Stimulated activated CD4-positive, alpha-beta T cell treated with anti-CD3 and anti-CD28 coated beads, Interleukin-2, amount 100 ng/mL, for 4 hours (primary cell): ENCODE measurements at places on chromosomes 3 and 15.

DNA sequence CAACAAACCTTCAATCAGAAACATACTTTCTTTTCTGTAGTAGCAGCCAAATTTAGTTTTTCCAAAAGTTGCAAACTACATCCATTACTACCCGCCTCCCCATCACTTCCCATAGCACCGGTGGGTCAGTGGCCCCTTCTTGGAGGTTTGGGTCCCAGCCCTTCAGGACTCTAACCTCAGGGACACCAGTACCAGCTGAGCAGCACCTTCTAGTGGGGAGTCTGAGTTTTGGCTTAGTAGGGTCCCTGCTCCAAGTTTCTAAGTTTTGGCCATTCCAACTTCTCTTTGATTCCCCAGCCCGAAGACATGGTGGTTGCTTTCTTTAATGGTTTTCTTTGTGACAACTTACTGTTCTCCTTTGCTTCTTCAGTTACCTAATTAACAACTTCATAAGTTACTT, 160.6 kb downstream of the ECT2 start:
- no peak for DNase-seq

GRCh38 chr3:31945738-31946052, 35.4 kb downstream of the OSBPL10 start:
- DNase-seq: no peak

DNA sequence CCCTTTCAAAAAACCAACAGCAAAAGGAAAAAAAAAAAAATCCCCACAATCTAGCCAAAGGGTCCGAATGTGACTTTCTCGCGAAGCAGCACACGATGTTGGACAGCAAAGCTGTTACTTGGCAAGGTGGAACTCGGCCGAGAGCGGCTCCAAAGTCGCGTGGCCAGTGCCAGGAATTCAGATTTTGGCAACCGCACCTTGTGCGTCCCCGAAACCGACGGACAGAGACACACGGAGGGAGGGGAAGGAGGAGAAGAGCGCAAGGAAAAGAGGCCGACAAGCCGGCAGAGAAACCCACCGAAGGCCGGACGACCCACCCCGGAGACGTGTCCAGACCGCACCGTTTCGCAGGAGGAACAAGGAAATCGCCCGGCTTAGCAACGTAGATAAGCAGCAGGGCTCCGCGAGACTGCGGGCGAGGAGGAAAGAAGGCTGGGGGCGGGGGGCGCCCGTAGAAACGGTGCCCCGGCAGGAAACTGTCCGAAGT, 517.3 kb downstream of the MECOM start:
- DNase-seq: no peak

GRCh38 chr3:129415830-129416229, 12.6 kb downstream of the EFCAB12 start:
- no peak for DNase-seq

DNA sequence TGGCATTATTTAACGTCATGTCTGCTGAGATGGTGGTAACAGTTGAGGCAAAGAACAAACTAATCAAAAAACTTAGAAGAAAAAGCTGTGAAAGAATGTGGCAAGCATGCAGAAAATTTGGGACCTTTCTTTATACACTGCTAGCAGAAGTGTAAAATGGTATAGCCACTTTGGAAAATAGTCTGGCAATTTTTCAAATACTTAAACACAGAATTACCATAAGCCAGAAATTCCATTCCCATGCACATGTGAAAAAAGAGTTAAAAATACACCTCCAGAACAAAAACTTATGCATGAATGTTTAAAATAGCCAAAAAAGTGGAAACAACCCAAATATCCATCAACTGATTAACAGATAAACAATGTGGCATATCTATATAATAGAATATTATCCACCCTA, 613.3 kb downstream of the TBL1XR1 start:
- DNase-seq: no peak

DNA sequence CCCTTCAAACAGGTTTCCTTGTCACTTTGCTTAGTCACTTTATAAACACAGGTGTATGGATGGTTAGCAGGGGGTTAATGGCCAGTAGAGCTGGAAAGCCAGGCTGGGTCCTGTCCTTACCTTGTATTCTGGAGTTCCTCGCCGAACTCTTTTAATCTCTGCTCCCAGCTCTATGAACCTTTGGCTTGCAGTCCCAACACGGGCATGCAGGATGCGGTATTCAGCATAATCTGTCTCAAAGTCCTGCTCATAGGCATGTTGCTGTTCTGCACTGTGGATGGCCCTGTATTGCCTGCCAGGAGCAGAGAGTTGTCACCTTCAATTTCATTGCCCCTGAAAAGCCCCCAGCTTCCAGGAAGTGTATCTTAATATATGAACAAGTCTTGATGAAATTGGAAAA, 2.7 kb downstream of the ELL3 start:
- DNase-seq: no peak

DNA sequence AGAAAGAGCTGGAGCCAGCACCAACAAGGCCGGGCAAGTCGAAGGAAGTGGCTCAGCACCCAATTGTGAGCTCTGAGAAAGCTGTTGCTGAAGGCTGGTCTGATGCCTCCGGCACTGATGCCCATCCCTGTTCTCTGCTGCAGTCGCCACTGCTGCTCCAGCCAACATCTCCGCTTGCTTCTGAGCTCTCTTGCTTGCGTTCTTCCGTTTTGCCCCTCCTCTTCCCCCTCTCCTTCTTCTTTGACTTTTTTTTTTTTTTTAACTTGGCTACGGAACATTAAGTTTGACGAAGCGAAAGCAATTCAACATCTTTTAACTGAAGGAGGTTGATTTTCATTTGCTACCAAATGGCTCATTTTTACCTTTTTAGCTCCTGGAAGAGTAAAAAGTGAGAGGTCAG, 442.9 kb downstream of the MCTP2 start:
- no peak for DNase-seq

- DNase-seq: no peak
Measured at GRCh38 chr15:80087104-80087503, 27.6 kb downstream of the ZFAND6 start.

DNA sequence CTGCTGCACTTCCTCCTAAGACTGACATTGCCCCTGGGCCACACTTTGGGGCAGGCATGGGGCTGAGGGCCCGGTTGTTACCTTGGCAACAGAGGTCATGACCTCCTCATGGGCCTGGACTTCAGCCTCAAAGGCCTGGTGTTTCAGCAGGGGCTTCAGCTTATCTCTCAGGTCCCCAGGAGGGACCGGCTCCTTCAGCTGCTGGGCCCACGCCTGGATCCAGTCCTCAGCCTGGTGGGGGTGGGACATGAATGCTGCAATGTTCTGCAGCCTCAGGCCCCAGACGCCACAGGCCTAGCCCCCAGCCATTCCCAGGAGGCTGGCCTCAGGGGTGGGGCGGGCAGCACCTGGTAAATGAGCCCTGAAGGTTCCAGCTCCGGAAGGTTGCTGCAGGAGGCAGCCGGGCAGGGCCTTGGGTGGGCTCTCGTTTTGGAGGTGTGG, 27.6 kb downstream of the SPTBN5 start:
- DNase-seq: no peak

- no peak for DNase-seq
Measured at GRCh38 chr3:81869382-81869781, 107.9 kb upstream of the GBE1 start.

GRCh38 chr3:128620268-128620691, 30.3 kb downstream of the RPN1 start:
- DNase-seq: no peak

GRCh38 chr3:128404276-128405068, 62.2 kb downstream of the DNAJB8 start:
- no peak for DNase-seq

DNA sequence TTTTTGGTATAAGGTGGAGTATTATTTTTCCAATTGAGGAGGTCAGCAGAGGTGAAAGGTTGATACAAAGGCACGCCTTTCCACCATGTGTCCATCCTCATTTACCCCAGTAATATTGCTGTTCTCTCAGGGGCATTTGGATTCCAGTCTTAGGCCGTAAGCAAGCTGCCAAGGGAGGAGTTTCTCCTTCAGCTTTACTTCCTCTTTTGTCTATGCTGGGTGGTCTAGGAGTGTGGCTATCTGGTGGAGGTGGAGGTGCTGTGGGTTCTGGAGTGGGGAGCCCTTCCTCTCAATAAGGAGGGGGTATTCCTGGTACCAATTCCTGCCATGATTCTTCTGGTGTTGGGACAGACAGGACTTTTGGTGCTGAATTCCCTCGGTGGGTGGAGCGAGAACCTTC, 340.6 kb downstream of the KCNH8 start:
- DNase-seq: no peak

- no peak for DNase-seq
Measured at GRCh38 chr3:186493525-186494255, 50.5 kb downstream of the CRYGS start.

DNA sequence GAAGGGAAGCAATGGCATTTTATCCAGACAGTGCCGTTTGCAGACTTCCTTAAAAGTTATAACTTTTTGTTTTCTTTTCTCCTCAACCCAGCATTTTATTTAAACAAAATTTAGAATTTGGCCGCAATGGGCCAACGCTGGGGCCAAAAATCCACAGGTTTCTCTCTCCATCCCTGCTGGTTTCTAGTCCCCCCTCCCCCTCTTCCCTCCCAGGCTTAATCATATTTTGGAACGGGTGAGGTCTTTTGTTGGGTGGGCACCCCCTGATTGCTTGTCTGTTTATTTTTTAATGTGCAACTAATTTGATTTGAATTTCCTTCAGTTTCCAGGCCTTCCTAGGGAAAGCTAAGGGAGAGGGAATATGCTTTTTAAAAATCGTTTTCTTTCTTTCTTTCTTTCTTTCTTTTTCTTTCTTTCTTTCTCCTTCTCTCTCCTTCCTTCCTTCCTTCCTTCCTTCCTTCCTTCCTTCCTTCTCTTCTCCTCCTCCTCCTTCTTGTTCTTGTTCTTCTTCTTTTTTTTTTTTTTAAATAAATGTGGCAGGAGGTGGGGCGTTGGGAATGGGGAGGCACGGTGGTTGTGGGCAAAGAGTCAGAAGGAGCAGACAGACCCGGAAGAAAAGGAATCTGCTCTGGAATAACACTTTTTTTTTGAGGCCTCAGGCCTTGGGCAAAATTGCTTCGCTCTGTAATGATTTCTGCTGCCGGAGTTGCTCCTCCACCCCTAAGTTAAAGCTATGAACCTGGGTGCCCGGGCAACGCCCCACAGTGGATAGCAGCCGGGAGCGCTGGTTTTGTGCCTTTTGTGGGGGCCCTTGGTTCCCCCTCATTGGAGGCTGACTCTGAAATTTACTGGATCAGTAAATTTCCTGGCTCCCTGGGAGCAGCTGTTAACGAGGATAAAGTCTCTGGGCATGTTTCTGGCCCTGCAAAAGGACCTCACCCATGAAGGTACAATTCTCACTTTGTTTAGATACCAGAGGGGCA, 1.9 kb downstream of the FNDC3B start:
- DNase-seq: no peak

DNA sequence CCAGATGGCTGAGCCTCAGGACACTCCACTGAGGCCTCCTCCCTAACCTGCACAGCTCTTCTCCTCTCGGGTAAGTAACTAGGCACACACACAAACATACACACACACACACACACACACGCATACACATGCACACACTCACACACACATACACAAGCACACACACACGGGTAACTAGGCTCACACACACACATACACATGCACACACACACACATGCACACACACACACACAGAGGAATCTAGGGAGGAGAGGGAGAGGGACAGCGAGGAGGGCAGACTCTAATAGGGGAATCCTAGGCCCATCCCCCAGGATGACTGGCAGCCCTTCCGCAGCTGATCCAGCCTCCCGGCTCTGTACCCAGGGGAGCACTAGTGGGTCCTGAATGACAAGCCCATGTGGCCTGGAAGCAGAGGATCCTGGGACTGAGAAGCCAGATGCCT, 177.4 kb upstream of the LINGO1 start:
- no peak for DNase-seq

DNA sequence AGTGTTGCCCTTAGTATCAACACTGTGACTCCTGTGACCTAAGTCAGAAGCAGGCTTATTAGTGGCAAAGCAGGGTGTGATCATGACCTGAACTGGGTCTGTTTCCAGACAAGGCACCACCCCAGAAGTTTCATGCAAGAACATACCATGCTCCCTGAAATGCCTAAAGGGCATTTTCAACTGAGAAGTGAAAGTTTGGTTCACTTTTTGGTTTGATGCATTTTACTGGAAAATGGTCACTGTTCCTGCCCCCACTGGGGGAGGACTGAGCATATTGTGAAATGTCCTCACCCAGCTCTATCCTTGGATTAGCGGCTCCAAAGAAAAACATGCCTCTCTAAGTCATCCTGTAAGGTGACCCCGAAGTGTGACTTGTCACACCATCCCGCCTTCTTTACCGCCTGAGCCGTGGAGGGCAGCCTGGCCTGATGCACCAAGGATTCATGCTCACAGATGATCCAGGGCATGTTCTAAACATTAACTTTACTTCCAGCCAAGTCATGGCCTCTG, 3.1 kb upstream of the FAM240A start:
- no peak for DNase-seq

DNA sequence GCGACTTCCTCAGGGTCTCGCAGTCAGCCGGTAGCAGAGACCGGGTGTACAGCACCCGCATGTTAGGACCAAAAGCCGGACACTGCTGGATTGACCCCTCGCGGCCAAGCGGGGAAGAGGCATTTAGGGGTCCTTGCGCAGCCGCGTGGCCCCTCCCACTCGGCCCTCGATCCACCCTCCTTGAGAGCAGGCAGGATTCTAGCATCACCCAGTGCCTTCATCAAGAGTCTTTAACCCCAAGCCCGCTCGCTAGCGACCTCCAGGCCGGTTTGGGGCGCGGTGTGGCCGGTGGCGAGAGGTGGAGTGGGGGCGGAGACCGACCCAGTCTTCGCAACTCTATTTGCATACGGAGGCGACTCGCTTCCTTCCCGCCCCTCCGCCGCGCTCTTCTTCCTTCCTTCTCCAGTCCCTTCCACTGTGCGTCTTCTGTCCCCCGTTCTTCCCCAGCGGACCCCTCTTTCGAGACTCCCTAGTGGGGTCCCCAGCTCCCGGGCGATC, at the start of gene ST6GAL1:
TSS of gene ST6GAL1 (plus strand) at position 384 of the 498 bp plus-strand sequence. CDS start 112,178 bp downstream, outside the sequence.
- peak; percentile 48 for DNase-seq

GRCh38 chr15:81311752-81312464, 12.0 kb downstream of the STARD5 start:
- no peak for DNase-seq

- DNase-seq: no peak
Measured at GRCh38 chr15:51579012-51579411, 43.6 kb downstream of the DMXL2 start.

GRCh38 chr15:97688886-97689285, 271.6 kb upstream of the ARRDC4 start:
- no peak for DNase-seq

GRCh38 chr3:30181178-30181465, 425.3 kb upstream of the TGFBR2 start:
- no peak for DNase-seq

DNA sequence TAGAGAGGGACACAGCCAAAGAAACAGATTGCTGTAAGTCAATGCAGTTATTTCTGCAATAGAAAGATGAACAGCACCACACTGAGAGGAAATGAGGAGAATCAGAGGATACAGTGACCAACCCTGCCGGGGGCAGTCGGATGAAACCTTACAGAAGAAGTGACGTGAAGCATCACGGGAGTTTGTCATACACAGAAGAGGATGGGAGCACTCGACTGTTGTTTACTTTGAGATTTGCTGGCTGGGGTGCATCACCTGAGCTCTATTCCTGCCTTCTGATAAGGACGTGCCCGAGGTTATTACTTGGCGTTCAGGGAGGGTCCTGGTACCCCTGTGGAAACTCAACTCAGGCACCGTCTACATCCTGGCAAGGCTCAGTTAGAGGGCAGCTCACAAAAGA, 45.4 kb downstream of the MAGEF1 start:
- no peak for DNase-seq
